Hematopoietic multipotent progenitor cell treated with erythropoietin and hydrocortisone succinate and interleukin-3 and kit ligand, for 15 days (in vitro differentiated cells): ENCODE measurements at places on chromosomes 2 and 18.

DNA sequence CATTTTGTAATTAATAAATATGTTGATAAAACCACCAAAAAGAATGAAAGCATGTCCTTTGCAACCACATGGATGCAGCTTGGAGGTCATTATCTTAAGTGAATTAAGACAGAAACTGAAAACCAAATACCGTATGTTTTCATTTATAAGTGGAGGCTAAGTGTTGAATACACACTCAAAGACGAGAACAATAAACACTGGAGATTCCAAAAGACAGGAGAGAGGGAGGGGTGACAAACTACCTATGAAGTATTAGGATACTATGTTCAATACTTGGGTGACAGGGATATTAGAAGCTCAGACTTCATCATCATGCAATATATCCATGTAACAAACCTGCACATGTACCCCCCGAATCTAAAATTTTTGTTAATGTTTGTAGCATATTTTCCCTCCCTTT lies 7.0 kb downstream of the ERLEC1 start:
- DNase-seq, result no peak

DNA sequence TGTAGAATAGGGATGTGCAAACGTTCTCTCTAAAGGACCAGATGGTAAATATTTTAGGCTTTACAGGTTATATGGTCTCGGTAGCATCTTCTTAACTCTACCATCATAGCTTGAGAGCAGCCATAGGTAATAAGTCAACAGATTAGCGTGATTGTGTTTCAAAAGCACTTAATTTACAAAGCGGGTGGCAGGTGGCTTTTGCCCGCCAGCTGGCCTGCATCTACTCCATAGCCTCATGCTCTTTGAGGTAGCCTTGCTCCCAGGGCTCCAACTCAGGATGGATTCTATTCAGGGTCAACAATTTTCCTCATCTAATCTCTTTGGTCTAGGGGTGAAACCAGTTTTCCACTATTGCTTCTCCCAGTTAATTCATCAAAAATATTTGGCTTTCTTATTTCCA lies 5.0 kb upstream of the ATP9B start:
- no peak for DNase-seq

- DNase-seq, result no peak
Observed at GRCh38 chr2:177921726-177922125, 150.9 kb downstream of the PDE11A start.

- no peak for DNase-seq
Observed at GRCh38 chr2:19865151-19865550, 36.6 kb downstream of the TTC32 start.

DNA sequence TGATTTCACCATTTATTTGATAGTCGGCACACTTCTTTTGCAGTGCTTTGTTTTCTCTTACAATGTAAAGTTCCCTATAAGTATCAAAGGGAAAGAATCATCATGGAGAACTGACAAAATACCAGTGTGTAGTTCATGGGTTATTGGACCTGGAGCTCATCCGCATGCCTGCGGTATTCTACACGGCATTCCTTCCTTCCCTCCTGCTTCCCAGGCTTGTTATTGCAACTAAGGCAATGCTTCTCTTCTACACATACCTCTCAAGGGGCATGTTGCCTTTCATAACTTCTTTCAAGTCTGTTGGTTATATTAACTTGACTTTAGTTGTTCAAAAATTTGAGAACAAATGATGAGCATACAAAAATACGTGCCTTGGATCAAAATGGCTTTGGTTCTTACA lies 24.3 kb upstream of the FAP start:
- no peak for DNase-seq
